CD8-positive, alpha-beta memory T cell (primary cell): ENCODE measurements at places on chromosomes 16 and 17. TPM values are rescaled to one million over a fixed set of nuclear protein-coding genes. Genes with fewer than 3 reads are reported as not detected.

The KRT40 gene
- not detected for total RNA-seq

The JMJD8 gene
- 53.0 TPM for total RNA-seq

The CLEC18C gene
- 0.79 TPM for total RNA-seq

The TENT4B gene
- total RNA-seq = 21.6 TPM

The TBC1D28 gene
- not detected for total RNA-seq

The SEPTIN12 gene
- not detected for total RNA-seq

The RUNDC3A gene
- total RNA-seq = not detected

The PIK3R5 gene
- total RNA-seq = 28.6 TPM

The KIF19 gene
- 0.20 TPM for total RNA-seq

The AATK gene
- 0.55 TPM for total RNA-seq

DNA sequence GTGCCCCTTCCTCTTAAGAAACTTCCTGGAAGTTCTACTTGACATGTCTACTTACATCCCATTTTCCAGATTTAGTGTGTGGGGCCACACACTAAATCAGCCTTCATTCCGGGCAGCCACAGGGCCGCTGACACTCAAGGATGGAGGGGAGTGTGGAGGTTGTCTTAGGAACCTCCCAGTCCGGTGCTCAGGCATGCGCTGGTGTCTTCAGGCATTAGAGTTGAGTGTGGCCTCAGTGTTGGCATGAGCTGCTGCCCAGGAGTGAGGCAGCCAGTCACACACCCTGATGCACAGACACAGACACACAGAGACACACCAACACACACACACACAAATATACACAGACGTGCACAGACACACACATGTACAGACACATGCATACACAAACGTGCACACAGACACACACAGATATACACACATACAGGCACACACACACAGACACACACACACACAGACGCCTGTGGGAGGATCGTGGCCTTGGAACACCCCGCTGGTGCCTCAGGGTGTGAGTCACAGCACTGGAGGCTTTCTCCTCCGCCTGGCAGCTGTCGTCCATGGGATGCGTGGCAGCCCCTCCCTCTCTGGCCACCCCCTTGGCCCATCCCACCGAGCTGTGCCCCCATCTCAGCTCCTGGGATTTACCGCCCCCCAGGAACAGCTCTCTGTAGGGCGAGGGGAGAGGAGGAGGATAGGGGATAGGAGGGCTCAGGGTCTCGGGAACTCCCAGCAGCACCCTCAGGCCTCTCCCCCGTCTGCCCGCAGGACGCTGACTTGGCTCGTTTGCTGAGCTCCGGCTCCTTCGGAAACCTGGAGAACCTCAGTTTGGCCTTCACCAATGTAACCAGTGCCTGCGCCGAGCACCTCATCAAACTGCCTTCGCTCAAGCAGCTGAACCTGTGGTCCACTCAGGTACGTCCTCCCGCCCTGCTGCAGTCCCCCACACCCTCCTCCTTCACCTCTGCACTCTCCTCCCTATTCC, 75.6 kb upstream of the PLCG2 start:
- no peak for DNase-seq

DNA sequence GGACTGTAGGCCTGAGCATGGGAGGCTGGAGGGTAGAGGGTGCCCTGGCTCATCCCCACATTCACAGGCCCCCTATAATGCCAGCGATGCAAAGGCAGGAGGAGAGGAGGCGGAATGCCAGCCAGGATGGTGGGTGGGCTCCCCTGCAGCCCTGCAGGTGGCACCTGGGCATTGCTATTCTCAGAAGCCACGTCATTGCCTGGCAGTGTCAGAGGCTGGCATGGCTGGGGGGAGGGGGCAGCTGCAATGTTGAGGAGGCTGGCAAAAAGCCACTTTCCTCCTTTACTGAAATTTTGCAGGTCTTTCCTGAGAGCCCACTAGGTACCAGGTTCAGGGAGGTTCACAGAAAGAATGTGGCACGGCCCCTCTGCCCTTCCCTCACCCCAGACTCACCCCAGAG, 36.2 kb downstream of the RAB11FIP4 start:
- DNase-seq = no peak

DNA sequence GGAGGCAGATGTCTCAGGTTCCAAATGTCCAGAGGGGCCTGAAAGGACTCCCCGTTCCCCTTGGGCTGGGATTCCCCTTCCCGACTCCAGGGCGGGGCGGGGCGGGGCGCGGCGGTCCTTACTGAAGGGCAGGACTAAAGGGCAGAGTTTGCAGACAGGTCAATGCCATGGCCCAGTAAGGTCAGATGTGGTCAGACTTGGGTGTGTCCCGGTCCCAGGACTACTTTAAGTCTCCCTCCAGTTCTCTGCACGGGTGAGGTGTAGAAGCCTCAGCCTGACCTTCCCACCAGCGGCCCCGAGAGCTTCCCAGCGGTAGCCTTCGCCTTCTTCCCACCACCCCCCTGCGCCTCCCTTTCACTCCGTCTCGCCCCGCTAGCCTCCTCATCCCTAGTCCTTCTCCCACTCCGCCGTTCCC, 532 bp downstream of the KDM6B start:
- no peak for DNase-seq

GRCh38 chr16:21654466-21654865, 2.1 kb upstream of the IGSF6 start:
- DNase-seq = no peak

DNA sequence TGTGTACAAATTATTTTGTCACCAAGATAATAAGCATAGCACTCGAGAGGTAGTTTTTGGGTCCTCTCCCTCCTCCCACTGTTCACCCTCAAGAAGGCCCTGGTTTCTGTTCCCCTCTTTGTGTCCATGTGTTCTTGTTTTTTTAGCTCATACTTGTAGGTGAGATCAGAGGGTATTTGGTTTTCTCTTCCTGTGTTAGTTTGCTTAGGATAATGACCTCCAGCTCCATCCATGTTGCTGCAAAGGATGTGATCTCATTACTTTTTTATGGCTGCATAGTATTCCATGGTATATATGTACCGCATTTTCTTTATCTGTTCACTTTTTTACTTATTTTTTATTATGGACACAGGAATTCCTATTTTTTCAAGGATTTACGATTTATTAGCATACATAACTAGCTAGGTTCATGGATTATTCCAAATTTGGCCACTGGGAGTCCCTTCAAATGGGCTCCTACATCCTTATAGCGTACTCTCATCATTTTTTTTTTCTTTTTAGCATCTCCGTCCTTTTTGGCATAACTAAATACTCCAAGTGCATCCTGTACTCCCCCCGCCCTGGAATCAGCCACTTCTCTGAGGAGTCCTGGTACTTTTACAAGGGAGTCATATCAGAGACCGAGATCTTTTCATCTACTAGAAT, 7.3 kb downstream of the TADA2A start:
- DNase-seq = no peak

DNA sequence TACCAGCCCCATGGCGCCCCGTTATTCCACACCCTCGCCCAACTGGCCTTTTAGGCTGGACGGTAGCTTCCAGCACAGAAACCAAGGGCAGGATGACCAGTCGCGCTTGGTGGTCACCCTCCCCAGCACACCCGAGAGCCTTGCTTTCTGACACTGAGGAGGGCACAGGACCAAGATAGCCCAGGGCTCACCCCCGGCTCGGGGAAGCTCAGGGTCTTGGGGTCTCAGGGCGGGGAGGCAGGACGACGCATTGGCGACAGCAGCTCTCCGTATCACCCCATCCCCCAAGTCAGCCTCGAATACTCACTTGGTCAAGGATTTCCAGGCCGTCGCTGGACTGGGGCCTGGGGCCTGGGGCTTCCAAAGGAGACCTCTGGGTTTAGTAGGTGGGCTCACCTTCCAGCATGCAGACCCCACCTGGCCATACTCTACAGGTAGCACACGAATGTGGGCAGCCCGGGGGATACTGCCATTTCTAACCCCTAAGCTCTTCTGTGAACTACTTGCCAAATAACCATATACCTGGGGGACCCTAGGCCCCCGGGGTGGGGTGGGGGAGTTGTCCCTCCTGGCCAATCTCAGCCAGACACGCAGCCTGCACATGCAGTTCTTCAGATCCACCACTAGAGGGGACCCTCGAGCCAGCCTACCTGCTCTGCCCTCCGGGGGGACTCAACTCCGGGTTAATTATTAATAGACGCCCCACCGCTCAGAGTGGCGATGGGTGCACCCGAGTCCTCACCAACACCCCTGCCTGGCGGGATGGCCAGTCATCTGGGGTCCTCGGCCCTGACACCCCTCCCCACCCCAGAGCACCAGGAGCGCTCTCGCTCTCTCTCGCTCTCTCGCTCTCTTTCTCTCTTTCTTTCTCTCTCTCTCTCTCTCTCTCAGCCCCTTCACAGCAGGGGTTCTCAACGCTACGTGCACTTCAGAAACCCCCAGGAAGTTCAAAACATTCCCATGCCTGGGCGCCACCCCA, 30.0 kb downstream of the TBC1D16 start:
- peak; percentile 55 for DNase-seq

GRCh38 chr17:10292057-10292937, 80.5 kb downstream of the MYH13 start:
- no peak for DNase-seq

DNA sequence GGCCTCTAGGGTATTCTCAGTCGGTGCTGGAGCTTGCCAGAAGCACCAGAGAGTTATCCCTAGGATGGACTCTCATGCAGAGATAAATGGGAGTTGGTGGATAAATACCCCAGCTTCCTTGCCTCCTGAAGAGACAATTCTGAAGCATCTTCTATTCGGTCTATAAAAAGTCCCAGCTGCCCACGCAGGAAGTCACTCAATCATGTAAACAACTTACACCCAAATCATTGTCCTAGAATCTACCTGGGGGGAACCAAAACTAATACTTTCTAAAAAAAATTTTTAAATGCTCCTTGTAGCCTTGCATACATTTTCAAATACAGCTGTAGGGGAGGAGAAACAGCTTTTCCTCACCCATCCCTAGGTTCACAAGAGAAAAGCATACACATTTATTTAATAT, 66.6 kb upstream of the ELAC2 start:
- no peak for DNase-seq

- DNase-seq = no peak
Measured at GRCh38 chr16:27103954-27104353, 37.2 kb downstream of the C16orf82 start.

DNA sequence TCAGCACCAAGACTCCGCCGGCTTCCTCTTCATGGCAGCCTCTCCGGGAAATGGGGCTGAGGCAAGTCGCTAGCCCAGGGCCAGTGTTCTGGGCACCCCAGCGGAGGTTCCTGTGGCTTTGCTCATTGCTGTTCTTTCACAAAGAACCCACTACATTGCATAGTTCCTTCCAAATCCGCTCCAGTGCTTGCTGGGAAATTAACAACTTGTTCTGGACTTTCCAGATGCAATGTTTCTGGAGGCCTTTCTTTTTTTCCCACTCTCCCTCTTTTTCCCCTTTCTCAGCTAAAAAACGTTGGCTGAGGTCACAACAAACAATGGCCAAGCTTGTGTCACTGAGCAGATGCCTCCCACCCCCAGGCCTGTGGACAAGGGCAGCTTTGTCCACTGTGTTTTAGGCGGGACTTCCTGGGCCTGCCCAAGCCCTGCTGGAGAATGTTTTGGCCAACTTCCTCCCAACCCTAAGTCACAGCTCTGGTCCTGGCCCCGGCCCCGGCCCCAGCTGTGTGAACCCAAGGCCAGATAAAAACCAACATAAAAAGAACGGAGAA, 131.5 kb upstream of the RCVRN start:
- no peak for DNase-seq

DNA sequence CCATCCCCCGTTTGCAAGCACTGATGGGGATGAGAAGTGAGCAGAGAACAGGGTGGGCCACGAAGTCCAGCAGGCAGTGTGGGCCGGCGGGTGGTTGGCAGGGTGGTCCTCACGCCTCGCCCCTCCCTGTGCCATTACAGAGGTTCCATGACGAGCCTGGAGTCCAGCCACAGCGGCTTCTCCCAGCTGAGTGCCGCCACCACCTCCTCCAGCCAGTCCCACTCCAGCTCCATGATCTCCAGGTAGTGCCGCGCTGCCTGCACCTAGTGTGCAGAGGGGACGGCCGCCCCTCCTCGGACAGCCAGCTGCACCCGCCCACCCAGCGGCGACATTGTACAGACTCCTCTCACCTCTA, 73.0 kb downstream of the SEC14L1 start:
- DNase-seq = no peak

- DNase-seq = no peak
Measured at GRCh38 chr17:57466521-57466920, 210.2 kb downstream of the MSI2 start.

DNA sequence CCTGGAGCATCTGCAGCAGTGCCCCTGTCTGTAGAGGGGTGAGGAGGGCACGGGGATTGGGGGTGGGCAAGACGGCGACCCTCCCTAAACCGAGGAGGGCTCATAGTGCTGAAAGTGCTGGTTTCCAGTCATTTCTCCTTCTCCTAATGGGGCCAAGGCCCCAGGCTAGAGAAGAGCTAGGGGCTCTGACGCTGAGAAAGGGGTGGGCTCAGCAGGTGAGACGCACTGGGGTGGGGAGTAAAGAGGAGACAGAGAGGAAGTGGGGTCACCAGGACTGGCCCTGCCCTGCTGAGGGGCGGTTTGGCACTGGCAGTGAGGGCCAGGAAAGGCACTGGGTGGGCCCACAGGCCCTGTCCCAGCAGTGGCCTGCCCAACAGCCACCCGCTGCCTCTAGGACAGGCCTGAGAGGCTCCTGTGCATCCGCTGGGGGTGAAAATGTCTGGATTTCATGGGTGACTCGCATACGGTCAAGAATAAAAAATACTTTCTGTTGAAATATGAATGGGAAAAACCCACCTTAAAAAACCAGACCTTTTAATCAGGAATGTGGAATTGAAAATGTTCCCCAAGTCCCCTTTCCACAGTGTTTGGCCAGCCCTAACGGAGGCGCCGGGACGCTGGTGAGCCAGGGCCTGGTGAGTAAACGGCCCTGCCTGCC, 122.4 kb upstream of the SMURF2 start:
- no peak for DNase-seq

DNA sequence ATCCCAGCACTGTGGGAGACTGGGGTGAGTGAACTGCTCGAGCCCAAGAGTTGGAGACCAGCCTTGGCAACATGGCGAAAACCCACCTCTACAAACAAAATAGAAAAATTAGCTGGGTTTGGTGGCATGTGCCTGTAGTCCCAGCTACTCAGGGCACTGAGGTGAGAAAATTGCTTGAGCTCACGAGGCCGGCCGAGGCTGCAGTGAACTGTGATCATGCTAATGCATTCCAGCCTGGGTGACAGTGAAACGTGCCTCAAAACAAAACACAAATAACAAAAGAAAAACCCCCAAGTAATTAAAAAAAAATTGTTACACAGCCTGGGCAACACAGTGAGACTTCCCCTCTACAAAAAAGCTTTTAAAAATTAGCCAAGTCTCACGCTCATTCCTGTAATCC, 5.0 kb downstream of the CCDC47 start:
- DNase-seq = no peak

GRCh38 chr17:1870592-1870991, 40.8 kb downstream of the RPA1 start:
- DNase-seq = no peak

DNA sequence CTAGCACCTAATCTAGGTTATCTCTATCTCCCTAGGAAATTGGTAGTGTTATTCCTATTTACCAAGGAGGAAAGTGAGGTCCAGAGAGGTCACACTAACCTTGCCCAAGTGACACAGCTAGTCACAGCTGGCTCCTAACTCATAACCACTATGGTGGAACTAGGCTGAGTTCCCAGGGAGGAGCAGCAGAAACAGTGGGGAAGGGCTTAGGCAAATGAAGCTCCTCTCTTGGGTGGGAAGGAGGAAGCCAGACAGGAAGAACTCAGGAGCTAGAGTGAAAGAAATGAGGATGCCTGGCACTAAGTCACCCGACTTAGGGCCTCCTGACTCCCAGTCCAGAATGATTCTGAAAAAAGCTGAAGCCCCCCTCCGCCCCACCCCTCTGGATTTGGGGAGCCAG, 34.5 kb downstream of the PSME3IP1 start:
- no peak for DNase-seq

GRCh38 chr16:4293822-4294457, 21.1 kb upstream of the TFAP4 start:
- DNase-seq = no peak

GRCh38 chr17:46976626-46977270, 2.3 kb downstream of the RPRML start:
- DNase-seq = no peak
